ENCODE measurements at places on chromosomes 7 and 10.

GRCh38 chr7:929311-929711, 25.2 kb downstream of the ADAP1 start:
- DNase-seq = no peak

DNA sequence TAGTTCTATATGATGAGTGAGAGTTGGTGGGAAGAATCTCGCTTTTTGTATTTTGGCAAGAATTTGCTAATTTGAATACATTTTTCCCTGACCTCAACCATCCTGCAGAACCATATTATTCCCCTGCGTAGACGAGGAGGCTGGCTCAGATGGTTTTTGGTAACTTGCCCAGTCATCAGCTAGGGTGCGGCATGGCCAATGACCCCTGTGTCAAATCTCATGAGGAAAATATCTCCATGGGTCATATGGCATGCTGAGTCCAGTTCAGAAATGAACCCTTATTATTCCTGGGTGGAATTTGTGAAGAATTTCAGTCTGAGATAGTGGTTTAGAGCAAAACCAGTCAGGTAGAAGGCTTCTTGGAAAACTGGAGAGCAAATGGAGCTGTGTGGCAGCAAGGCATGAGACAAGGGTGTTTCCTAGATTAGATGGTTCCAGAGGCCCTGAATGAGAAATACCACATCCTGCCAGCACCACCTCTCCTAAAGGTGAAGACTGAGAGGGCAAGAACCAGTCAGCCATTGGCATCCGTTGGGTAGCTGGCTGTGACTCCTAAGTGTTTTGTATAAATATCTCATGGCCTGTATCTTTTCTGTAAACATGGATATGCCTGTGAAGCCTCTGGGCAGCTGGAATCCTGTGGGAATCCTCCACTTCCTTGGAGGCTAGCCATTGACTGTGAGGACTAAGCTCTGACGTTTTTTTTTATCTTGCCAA, 5.8 kb upstream of the UPP1 start:
- DNase-seq = no peak

GRCh38 chr7:66682350-66683093, 53.8 kb downstream of the KCTD7 start:
- DNase-seq = no peak

- no peak for DNase-seq
Observed at GRCh38 chr7:107828540-107828939, 25.5 kb upstream of the SLC26A3 start.

- no peak for DNase-seq
Observed at GRCh38 chr7:95527776-95528250, 42.1 kb downstream of the ASB4 start.

DNA sequence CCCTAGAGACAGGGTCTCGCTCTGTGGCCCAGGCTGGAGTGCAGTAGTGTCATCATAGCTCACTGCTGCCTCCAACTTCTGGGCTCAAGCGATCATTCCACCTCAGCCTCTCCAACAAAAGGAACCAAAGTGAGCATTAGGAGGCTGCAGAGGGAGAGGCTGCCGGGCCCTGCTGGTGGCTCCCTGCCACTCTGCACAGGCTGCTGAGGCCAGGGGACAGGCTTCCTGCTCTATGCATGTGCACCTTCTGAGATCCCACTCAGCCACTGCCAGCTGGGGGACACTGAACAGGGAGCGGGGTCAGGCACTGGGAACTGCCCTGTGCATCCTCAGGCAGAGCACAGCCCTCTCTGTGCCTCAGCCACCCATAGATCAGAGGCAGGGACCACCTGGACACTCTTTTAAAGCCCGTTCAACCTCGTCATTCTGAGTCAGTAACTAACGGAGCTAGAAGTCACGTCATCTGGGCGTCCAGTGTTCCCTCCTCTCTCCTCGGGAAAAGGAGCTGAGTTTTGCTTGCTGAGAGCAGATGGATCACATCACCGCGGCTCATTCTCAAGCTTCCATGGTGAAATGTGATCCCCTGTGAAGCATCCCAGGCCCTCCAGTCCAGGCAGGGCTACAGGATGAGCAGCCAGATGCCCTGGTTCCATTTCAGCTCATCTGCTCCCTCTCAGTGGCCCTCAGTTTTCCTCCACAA, 109.6 kb downstream of the MYL10 start:
- DNase-seq = no peak

- no peak for DNase-seq
Observed at GRCh38 chr10:24771943-24772694, 48.4 kb upstream of the ARHGAP21 start.

GRCh38 chr7:92025260-92025659, 84.6 kb downstream of the AKAP9 start:
- no peak for DNase-seq

DNA sequence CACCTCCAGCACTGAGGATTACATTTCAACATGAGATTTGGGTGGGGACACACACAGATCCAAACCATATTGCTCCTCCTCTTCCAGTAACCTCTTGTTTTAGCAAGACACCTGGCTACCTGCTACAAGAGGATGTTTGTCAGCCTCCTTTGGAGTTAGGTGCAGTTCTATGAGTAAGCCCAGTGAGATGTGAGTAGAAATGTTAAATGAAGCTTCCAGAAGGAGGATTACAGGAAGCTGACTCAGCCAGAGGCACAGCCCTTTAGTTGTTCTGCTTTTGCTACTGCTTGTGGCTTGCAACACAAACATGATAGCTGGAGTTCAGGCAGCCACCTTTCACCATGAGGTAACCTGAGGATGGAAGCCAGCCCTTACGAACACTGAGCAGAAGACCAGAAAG, 382.7 kb upstream of the RNF32 start:
- no peak for DNase-seq

DNA sequence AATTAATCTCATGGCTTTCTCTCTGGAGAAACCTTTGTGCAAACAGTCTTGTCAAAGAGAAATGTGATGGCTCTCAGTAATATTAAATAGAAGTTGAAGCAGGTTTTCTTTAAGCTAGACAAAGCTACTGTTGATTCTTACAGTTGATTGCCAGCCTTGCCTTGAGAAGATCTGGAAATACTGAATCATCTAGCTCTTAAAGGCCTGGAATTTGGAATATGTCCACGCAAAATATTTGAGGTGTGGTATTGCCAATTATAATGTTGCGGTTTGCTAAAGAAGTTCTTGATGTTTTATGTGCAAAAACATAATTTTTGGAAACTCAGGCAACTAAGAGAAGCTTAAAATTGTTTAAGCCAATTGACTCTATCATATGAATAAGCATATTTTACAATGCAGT, 371.9 kb downstream of the PHF14 start:
- no peak for DNase-seq

- no peak for DNase-seq
Observed at GRCh38 chr7:665736-666453, 60.6 kb upstream of the DNAAF5 start.

GRCh38 chr10:121133901-121134300, 282.7 kb downstream of the WDR11 start:
- DNase-seq = no peak

- DNase-seq = no peak
Observed at GRCh38 chr7:31263338-31263737, 77.2 kb downstream of the NEUROD6 start.

DNA sequence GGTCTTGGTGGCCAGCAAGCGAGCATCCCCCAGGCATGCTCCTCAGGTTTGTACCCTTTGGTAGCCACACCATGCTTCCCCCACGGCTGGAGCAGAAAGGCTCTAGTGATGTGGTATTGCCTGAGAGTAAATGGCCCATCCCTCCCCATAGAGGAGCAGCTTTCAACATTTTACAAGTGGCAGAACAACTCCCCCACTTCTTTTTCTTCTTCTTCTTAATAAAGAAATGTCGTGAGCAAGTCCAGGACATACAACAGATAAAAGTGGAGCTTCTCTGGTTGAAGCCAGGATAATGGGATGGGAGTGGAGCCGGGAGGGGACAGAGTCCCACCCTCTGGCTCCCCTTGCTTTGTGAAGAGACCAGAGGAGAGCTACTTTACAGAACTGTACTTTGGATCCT, 131.5 kb downstream of the ANLN start:
- DNase-seq = no peak

DNA sequence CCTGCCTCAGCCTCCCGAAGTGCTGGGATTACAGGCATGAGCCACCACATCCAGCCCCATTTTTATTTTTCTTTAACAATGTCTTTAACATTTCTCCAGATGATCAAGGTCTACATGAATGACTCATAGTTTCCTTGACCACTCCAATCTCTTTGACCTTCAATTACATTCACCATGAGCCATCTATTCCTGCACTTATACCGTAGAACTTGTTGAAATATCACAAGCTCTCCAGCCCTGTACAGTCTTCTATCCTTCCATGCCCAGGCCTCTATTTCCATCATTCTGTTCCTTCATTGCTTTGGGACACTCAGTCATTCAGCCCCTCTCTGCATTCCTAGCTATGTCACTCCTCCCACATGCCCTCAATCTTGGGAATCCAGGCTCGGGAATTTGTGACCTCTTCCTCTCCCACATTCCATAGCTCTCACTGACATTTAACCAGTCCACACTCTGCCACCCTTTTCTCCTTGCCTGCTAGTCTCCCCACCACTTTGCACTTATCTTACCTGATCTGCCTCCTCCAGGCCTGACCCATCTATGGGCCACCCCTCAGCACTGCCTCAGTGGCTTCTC, 151.8 kb upstream of the STK17A start:
- DNase-seq = no peak

All from cortex of kidney (tissue), 1 donor.